ENCODE measurements at places on chromosomes 5 and 9. TPM values are rescaled to one million over a fixed set of nuclear protein-coding genes. Genes with fewer than 3 reads are reported as not detected.

C9 gene
- not detected for total RNA-seq

DNA sequence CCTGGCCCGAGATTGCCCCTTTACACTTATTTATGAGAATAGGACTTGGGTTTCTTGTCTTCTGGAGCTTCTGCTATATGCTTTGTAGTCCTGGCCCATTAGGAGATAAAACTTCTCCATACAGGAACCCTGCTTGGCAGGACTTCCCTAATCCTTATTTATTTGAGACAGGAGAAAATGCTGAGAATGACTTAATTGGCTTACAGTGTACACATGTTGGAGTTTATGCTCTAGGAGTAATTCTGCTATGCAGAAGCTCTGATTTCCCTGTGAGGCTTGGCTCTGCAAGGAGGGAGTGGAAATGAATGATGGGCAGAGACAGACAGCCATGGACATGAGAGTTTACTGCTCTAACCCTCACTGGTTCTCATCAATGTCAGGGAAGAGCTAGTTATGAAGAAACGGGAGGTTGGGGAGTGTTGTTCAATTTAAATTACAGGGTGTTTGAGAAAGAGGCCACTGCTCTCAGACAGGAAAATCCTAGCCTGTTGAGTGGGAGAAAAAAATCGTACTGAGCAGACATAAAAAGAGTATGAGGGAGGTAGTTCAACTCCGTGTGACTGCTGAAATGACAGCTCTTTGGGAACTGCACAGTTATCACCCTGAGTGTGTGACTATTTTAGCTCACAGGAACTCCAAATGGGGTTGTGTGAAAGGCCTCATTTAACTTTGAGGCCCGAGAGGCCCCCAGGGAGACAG, 37.5 kb downstream of the ACTBL2 start:
- DNase-seq: no peak

GRCh38 chr5:155729684-155730059, 597.3 kb upstream of the SGCD start:
- DNase-seq: no peak

DNA sequence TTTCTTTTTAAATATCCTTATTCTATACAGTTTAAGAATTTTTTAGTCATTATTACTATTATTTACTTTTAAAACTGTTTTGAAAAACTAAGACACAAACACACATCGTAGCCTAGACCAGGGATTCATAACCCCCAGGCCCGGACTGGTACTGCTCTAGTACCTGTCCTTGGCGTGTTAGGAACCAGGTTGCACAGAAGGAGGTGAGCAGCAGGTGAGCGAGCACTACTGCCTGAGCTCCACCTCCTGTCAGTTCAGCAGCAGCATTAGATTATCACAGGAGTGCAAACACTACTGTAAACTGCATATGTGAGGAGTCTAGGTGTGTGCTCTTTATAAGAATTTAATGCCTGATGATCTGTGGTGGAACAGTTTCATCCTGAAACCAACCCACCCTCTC, 357.0 kb downstream of the PTPRD start:
- DNase-seq: no peak

GRCh38 chr5:83817591-83817990, 96.9 kb upstream of the HAPLN1 start:
- DNase-seq: no peak

TEX10 gene
- 31.3 TPM for total RNA-seq

ADGRV1 gene
- total RNA-seq: 0.33 TPM

GABRG2 gene
- total RNA-seq: not detected

DNA sequence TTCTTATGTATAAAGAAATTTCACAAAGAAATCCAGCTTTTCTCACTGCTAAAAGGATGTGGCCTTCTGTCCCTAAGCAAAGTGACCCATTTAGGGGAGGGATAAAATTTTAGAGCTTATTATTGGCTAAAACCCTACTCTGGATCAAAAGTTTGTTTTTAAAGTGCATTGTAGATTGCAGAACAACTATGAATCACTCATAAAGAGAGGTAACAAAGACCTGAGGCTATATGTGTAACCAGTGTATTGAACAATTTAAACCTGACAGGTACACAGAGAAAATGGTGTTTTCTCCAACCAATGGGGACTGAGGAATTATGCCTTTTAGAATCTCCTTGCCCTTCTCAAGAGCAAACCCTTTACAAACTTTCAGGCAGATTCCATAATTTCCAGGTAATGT, 86.6 kb downstream of the MUSK start:
- DNase-seq: no peak

GRCh38 chr5:169667896-169668674, 31.0 kb downstream of the DOCK2 start:
- DNase-seq: no peak

GRCh38 chr5:170362102-170362501, 27.1 kb downstream of the KCNMB1 start:
- DNase-seq: no peak

Measured in CD8-positive, alpha-beta memory T cell (primary cell).